ENCODE measurements at places on chromosomes 7 and 10.

GRCh38 chr7:84412161-84412969 is 217.8 kb upstream of the SEMA3A start:
- no peak overlapping the region for H3K4me3 ChIP-seq
- no peak overlapping the region for H3K27ac ChIP-seq
- H3K36me3 ChIP-seq, result no peaks in the 10 kb centered on the region
- H3K27me3 ChIP-seq, result no peaks in the 10 kb centered on the region

GRCh38 chr10:103256613-103257012 is 10.9 kb downstream of the RPEL1 start:
- H3K4me1 ChIP-seq, result peaks cover 8% of the 10 kb centered on the region
- no peaks in the 10 kb centered on the region for H3K27me3 ChIP-seq
- no peak overlapping the region for H3K4me3 ChIP-seq
- no peak for DNase-seq
- H3K27ac ChIP-seq, result no peak overlapping the region

- no peaks in the 10 kb centered on the region for H3K27me3 ChIP-seq
- H3K36me3 ChIP-seq, result no peaks in the 10 kb centered on the region
- H3K4me3 ChIP-seq, result no peak overlapping the region
- DNase-seq, result no peak
- no peak overlapping the region for H3K27ac ChIP-seq
These were observed 39.2 kb upstream of the FZD9 start for GRCh38 chr7:73394422-73394821.

DNA sequence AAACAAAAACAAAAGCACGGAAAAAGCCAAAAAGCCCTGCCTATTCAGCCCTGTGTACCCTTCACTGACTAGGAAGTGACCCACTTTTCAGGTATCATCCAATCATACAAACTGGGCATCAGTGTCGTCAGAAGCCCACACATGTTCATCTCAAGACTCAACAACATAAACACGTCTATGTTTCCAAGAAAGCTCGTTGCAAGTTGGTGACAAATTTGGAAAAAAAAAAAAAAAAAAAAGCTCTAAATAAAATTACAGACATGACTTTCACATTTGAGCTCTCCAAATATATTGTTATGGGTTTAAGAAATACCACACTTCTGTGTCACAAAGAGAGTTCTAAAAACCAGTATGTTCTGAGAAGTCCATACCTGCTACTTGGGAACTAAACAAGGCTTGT is 204.7 kb upstream of the KLF14 start:
- peak overlapping the region; percentile 74 for H3K27ac ChIP-seq
- peaks cover 79% of the 10 kb centered on the region for H3K4me1 ChIP-seq
- no peak overlapping the region for H3K4me3 ChIP-seq

DNA sequence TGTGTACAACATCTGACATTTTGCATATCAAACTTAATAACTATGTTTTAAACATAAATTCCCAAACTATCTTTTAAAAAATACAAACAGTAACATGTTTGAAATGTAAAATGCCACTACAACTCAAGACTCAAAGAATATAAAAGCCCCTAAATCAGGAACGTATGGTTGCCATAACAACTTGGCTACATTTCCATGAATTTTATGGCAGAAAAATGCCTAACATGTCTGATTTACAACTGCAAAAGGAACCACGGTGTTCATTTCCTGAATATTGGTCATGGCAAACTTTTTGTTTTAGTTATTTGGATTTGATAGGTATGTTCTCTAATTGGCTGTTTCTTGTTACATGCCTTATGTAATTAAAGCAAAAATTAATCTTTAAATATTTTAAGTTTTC is 2.0 kb downstream of the SOSTDC1 start:
- no peak for DNase-seq
- no peak overlapping the region for H3K27ac ChIP-seq
- H3K27me3 ChIP-seq, result peaks cover 21% of the 10 kb centered on the region
- peaks cover 1% of the 10 kb centered on the region for H3K4me1 ChIP-seq
- H3K36me3 ChIP-seq, result no peaks in the 10 kb centered on the region

DNA sequence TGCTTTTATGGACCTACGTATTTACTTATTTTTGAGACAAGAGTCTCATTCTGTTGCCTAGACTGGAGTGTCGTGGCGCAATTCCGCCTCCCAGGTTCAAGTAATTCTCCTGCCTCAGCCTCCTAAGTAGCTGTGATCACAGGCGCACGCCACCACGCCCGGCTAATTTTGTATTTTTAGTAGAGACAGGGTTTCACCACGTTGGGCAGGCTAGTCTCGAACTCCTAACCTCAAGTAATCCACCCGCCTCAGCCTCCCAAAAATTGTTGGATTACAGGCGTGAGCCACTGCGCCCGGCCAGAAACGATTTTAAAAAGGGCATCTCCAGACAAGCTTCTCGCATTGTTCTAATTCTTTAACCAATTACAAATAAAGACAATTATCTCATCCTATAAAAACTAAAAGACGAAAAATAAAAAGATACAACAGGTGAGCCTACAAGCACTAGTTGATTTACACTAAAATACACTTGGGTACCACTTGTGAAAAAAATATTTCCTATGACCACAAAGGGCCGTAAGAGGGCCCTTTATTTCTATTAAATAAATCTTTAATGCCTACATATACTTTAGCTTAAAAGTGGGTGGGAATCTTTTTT is 2.4 kb downstream of the TRA2A start:
- H3K4me3 ChIP-seq, result peak overlapping the region; percentile 100
- H3K36me3 ChIP-seq, result peaks cover 24% of the 10 kb centered on the region
- peaks cover 47% of the 10 kb centered on the region for H3K4me1 ChIP-seq
- no peaks in the 10 kb centered on the region for H3K27me3 ChIP-seq

- peaks cover 5% of the 10 kb centered on the region for H3K4me1 ChIP-seq
- no peak overlapping the region for H3K27ac ChIP-seq
- H3K36me3 ChIP-seq, result peaks cover 1% of the 10 kb centered on the region
- DNase-seq, result no peak
These were observed 1.9 kb downstream of the GRID1 start for GRCh38 chr10:86364491-86365345.

DNA sequence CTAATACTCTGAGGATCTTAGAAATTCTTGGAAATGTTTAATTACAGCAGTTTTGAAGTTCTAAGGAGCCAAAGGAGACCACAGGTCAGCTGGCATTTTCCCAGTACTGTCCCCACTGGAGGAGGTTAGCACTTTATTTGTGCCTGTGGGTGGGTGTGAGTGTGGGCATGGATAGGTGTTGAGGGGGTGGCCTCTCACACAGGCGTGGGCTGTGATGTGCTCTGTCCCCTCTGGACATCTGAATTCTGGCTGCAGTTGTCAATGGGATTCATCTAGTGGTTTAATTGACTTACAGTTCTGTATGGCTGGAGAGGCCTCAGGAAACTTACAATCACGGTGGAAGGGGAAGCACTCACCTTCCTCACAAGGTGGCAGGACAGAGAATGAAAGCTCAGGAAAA is 135.4 kb upstream of the NAMPT start:
- peaks cover 5% of the 10 kb centered on the region for H3K36me3 ChIP-seq
- H3K27ac ChIP-seq, result no peak overlapping the region

DNA sequence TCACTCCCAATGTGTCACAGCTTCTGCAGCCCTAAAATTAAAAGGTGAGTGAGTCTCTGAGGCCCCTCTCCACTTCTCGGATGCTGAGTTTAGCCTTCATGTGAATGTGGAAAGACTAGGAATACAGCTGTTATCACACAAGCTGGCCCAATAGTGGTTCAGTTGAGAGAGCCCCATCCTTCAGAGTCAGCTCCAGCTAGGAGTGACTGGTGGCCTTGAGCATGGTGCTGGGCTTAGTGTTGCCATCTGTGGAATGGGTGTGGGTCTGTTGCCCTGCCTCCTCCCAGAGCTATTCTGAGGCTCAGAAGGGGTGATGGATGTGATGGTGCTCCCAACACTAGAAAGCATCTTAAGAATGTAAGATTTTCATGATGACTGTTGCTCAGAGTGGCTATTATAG is 55.8 kb downstream of the FIGNL1 start:
- H3K36me3 ChIP-seq, result peaks cover 88% of the 10 kb centered on the region
- no peak for DNase-seq
- H3K27ac ChIP-seq, result peak overlapping the region; percentile 97

GRCh38 chr10:100807241-100807951 is 62.0 kb downstream of the PAX2 start:
- no peak for DNase-seq
- H3K36me3 ChIP-seq, result no peaks in the 10 kb centered on the region
- peaks cover 52% of the 10 kb centered on the region for H3K27me3 ChIP-seq
- no peak overlapping the region for H3K4me3 ChIP-seq
- no peaks in the 10 kb centered on the region for H3K4me1 ChIP-seq

DNA sequence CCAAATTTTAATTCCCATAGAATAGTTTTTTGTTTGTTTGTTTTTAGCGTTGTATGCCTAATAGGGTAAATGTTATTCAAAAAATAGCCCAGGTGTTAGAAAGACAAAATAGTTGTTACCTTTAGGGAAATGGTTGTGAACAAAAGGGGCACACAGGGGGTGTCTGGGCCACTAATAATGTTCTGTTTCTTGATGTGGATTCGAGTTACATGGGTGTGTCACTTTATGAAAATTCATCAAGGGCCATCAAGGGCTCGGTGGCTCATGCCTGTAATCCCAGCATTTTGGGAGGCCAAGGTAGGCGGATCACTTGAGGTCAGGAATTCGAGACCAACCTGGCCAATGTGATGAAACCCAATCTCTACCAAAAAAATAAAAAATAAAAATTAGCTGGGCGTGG is 531.8 kb upstream of the C7orf33 start:
- no peaks in the 10 kb centered on the region for H3K27me3 ChIP-seq
- no peak overlapping the region for H3K27ac ChIP-seq
- H3K36me3 ChIP-seq, result no peaks in the 10 kb centered on the region
- no peaks in the 10 kb centered on the region for H3K4me1 ChIP-seq

DNA sequence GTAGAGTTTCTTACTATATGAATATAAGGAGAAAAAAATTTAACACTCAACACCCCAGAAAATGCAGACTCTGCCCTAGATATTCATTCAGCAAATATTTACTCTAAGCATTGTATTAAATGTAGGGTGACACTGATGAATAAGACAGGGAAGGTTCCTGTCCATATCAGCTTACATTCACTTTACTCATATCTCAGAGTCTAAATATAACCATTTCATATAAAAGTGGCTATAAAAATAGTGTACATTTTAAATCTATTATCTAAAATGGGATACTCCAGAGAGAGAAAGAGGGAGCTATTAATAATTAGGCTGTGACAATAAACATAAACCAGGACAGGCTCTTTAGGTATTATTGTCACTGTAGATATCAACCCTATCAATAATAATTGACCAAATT is 104.0 kb downstream of the PKD1L1 start:
- no peaks in the 10 kb centered on the region for H3K4me1 ChIP-seq
- H3K27me3 ChIP-seq, result peaks cover 6% of the 10 kb centered on the region
- DNase-seq, result no peak
- H3K27ac ChIP-seq, result no peak overlapping the region
- no peaks in the 10 kb centered on the region for H3K36me3 ChIP-seq

DNA sequence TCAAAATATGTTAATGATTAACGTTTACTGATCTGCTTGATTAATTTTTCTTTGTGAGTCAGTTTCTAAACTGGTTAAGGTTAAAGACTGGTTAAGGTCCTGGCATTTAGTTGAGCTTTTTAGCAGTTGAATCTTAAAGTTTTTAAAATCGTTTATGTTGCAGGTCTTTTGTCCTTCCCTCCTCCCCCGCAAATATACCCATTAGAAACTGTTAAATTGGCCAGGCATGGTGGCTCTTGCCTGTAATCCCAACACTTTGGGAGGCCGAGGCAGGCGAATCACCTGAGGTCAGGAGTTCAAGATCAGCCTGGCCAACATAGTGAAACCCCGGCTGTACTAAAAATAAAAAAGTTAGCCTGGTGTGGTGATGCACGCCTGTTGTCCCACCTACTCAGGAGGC is 100.9 kb downstream of the PODXL start:
- H3K4me1 ChIP-seq, result peaks cover 2% of the 10 kb centered on the region
- no peak overlapping the region for H3K4me3 ChIP-seq
- peaks cover 14% of the 10 kb centered on the region for H3K36me3 ChIP-seq

- no peak overlapping the region for H3K4me3 ChIP-seq
- H3K27ac ChIP-seq, result no peak overlapping the region
- no peaks in the 10 kb centered on the region for H3K36me3 ChIP-seq
- H3K4me1 ChIP-seq, result no peaks in the 10 kb centered on the region
These were observed 733.5 kb downstream of the ZWINT start for GRCh38 chr10:55627501-55628051.

GRCh38 chr10:110868981-110869380 is 2.7 kb upstream of the PDCD4 start:
- peaks cover 72% of the 10 kb centered on the region for H3K4me1 ChIP-seq
- peaks cover 4% of the 10 kb centered on the region for H3K36me3 ChIP-seq
- H3K4me3 ChIP-seq, result peak overlapping the region; percentile 97
- H3K27me3 ChIP-seq, result no peaks in the 10 kb centered on the region

GRCh38 chr7:2162959-2163358 is 69.8 kb downstream of the MAD1L1 start:
- H3K4me3 ChIP-seq, result no peak overlapping the region
- H3K4me1 ChIP-seq, result no peaks in the 10 kb centered on the region
- H3K27ac ChIP-seq, result no peak overlapping the region
- no peak for DNase-seq
- no peaks in the 10 kb centered on the region for H3K27me3 ChIP-seq
- H3K36me3 ChIP-seq, result no peaks in the 10 kb centered on the region

GRCh38 chr7:131040467-131040932 is 287.2 kb upstream of the MKLN1 start:
- H3K4me1 ChIP-seq, result peaks cover 28% of the 10 kb centered on the region

- H3K4me3 ChIP-seq, result no peak overlapping the region
- no peaks in the 10 kb centered on the region for H3K4me1 ChIP-seq
- no peak for DNase-seq
These were observed 1.6 kb downstream of the FOXL3 start for GRCh38 chr7:291373-292092.

- H3K27ac ChIP-seq, result no peak overlapping the region
- H3K27me3 ChIP-seq, result no peaks in the 10 kb centered on the region
- peaks cover 6% of the 10 kb centered on the region for H3K36me3 ChIP-seq
- H3K4me3 ChIP-seq, result no peak overlapping the region
- H3K4me1 ChIP-seq, result peaks cover 16% of the 10 kb centered on the region
These were observed 1.6 kb upstream of the PILRA start for GRCh38 chr7:100371561-100372171.

DNA sequence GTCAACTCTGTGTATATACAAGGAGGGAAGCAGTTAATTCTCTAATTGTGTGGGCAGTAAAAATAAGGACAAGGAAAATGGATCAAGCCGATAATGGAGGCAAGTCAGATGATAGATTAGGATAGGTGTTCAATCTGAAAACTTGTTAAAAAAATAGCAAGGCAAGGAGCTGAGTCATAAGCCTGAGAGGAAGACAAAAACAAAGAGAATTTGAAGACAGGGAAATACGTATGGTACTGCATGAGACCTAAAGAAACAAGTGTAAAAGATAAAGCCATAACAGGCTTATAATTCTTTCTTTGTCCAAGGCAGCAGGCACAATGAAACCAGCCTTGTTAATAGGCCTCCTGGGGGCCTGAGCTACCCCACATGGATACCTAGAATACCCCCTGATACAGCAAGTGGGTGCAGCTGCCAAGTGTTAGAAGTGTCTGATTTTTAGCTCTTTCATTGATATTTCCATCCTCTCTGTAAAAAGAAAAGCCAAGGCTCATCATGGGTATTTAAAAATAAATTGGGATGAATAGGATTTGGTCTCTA is 1570.6 kb upstream of the LRRTM3 start:
- no peak overlapping the region for H3K27ac ChIP-seq
- H3K4me1 ChIP-seq, result no peaks in the 10 kb centered on the region
- no peak overlapping the region for H3K4me3 ChIP-seq
- no peak for DNase-seq
- no peaks in the 10 kb centered on the region for H3K27me3 ChIP-seq
